ENCODE measurements at places on chromosomes 4 and X.

GRCh38 chr4:155780775-155781174, 22.0 kb downstream of the GUCY1B1 start:
- DNase-seq: no peak

DNA sequence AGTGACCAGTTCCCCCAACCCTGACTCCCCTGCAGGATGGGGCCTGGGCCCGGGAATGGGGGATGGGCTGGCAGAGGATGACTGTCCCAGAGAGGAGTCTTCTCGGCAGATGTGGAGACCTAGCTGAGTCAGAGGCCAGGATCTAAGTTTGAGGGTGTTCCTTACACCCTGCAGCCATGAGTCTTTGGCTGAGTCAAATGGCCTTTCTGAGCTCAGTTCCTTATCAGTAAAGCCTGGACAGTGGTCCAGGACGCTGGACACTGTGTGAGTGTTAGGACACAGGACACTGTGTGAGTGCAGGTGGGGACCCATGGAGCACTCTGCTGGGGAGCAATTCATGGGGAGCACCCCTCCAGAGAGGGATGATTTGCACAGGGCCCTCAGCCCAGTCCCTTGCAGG, 5.0 kb downstream of the IL9R start:
- no peak for DNase-seq

GRCh38 chr4:141768954-141769353, 132.6 kb downstream of the IL15 start:
- DNase-seq: no peak

GRCh38 chr4:105625214-105625613, 72.8 kb downstream of the ARHGEF38 start:
- DNase-seq: no peak

GRCh38 chr4:170497112-170497511, 407.4 kb upstream of the AADAT start:
- no peak for DNase-seq

DNA sequence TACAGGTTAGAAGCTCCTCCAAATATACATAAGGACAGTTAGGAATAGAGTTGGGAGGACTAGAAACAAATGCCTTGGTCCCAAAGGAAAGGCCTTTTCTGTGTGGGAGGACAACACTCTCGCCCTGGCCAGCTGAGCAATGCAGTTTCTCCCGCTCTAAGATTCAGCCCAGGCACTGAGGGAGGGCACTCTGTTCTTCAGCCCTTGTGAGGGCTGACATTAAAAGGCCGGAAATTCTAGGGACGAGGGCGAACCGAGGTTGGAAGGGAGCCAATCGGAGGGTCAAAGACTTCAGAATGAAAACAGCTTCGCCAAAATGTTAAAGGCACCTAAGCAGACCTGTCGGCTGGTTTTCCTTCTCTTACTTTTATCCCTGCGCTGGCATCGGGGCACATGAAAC, 2.9 kb upstream of the PTCHD1 start:
- no peak for DNase-seq

GRCh38 chr4:46081248-46081647, 42.6 kb downstream of the GABRG1 start:
- DNase-seq: no peak

DNA sequence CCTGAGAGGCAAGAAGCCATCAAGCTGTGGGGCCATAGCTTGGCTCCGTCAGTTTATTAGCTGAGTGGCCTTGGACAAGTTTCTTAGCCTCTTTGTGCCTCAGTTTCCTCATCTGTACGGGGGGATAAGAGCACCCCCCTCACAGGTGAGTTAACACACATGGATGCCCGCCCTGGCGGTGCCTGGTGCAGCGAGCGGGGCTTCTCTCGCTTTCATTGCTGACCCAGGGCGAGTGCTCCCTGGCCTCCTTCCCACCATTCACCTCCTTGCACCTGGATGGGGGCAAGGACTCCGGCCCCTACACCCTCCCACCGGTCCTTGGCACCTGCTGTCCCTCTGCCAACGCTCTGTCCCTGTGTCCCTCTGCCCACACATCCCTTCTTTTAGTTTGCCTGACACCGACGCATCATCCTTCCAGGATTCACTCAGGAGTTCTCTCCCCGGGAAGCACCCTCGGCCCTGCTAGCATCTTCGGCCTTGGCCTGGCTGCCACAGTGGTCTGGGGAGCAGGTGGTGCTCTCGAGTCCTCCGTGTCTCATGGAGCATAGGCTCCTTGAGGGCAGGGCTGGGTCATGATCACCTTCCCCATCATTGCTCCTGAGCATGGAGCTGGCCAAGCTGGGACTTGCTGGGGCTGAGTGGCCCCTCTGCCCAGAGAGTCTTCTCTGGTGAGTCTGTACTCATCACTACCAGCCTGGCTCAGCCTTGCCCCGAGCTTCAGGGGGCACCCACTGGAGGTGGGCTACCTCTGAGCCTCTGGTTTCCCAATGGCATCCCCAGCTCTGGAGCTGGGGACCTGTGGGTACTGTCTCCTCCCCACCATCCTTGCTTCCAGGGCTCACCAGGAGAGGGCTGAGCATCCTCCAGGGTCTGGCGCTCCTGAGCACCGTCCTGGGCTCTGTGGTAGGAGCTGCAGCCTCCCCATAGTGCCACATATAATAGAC, 53.8 kb upstream of the SORCS2 start:
- DNase-seq: no peak

DNA sequence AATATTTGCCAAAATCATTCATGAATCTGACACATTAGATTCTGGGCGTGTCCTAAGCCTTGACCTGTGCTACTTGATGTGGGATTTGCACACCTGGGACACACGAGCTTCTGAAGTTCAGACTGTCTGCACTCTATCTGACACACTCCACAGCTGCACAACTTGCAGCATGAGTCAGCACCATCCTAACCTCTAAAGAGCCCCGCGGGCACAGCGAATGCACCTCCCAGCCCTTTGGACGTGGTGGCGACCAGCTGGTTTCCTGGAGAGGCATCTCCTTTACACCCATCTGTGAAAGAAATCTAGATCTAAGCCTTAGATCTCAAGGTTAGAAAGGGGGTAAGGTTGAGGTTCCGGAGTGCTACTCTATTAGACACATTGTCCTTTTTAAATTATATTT, 69.2 kb downstream of the SORBS2 start:
- DNase-seq: no peak

DNA sequence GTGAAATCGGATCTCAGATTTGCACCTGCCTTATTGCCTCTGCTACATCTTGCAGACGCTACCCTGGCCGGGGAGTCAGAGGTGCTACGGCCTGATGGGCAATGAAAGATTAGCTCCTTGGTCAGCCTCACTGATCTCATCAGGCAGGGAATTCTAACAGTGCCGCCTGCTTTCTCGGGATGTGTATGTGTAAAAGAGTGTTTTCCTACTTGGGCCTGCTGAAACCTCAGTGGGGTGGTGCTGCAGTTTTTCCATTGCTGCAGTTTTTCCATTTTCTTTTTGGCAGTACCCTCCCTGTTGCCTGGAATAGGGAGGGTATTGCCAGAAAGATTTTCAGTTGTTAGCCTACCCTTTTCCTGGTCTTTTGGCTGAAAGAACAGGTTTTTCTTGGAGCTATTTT, 117.5 kb downstream of the CDKL5 start:
- no peak for DNase-seq

DNA sequence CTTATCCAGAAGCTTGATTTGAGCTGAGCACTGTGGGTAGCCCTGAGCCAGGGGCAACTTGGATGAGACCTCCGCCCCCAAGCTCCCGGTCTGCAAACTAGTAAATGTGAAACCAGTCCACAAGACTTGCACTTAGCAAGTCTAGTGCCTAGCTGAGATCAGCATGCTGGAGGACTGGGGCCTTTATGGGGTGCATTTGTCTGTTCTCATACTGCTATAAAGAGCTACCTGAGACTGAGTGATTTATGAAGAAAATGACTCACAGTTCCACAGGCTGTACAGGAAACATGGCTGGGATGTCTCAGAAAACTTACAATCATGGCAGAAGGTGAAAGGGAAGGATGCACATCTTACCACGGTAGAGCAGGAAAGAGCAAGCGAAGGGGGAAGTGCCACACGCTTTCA, 42.1 kb upstream of the HOPX start:
- no peak for DNase-seq

DNA sequence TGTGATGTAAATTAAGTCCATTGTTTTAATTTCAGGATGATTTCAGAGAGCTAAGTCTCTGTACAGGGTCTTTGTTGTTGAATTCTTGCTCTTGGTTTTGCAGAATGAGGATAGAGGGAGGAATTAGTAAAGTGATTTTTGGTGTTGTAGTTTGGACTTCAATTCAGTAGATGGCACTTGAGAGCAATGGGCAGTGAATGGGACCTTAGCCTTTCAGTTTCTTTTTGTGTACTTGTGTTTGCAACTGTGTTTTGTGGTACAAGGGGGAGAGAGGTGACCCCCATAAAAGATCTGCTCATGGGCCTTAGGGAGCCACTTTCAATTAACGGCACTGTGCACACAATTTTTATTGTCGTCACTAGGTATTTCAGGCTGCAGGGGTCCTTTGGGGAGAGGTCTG, 340.0 kb downstream of the DCAF12L2 start:
- DNase-seq: no peak

- DNase-seq: no peak
Observed at GRCh38 chr4:173529477-173530325, at the start of gene HAND2. Gene HAND2 (minus strand): TSS chr4:173530229. CDS start chr4:173529289, 940 bp downstream.

DNA sequence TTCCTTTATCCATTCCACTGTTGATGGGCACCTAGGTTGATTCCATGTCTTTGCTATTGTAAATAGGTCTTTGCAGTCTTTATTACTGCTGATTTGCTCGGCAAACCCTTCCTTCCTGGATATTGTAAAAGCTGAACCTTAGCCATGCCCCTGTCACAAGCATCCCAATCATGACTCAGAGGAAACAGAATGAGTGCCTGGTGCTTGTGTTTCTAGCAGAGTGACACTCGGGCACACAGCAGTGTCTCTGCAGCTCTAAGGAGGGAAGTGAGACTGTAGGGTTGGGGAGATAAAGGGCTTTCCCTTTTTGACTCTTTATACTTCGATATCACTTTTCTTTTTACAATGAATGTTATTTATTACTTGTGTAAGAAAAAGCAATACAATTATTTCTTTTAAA, 83.3 kb downstream of the AKAP4 start:
- no peak for DNase-seq

- no peak for DNase-seq
Observed at GRCh38 chr4:99856166-99856565, 38.1 kb downstream of the LAMTOR3 start.

DNA sequence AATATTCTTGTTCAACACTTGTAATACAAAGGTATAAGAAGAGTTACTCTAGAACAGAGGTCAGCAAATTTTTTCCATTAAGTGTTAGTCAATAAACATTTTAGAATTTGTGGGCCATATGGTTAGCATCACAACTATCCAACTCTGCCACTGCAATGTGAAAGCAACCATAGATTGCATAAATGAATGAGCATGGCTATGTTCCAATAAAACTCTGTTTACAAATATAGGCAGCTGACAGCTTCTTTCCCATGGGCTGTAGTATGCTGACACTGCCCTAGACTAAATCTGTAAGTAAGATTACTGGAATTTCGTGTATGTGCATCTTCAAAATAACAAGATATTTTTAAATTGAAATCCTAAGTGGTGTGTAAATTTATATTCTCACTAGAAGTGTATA, 73.7 kb downstream of the GABRA2 start:
- DNase-seq: no peak

- no peak for DNase-seq
Observed at GRCh38 chrX:133602881-133603280, 187.6 kb upstream of the GPC4 start.

DNA sequence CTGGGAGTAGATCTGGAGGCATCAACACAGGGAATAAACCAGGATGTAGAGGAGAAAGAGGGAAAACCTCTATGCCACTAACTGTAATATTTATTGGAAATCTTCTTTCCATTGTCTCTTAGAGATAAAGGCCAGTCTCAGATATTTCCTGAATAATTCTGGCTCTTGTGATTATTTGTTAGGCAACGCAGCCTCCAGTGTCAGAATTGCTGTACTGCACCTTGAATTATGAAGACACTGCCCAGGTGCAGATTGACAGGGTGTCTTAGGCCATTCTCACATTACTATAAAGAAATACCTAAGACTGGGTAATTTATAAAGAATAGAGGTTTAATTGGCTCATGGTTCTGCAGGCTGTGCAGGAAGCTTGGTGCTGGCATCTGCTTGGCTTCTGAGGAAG, 100.7 kb upstream of the ZDHHC15 start:
- no peak for DNase-seq

- DNase-seq: no peak
Observed at GRCh38 chr4:161010227-161010626, 1153.6 kb downstream of the FSTL5 start.

DNA sequence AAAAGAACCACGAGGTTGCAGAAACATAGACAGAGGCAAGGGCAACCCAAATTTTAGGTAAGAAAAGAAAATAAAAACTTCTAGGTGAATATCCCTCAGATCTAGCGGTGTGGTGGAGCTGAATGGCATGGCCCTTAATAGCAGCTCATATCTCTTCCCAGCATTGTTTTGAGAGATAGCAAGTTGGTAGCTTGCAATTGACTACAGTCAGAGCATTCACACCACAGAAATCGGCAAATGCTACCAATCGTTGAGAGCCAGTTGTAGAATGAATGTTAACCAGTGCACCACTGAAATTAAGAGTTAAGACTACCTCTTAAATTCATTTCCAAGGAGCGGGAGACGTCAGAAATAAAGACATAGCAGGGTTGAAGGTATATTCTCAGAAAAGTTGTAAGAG, 184.0 kb upstream of the KIT start:
- DNase-seq: no peak

Measured in iPS DF 19.7 (cell line).